GM12865 (cell line): ENCODE measurements at places on chromosomes 2 and 18.

DNA sequence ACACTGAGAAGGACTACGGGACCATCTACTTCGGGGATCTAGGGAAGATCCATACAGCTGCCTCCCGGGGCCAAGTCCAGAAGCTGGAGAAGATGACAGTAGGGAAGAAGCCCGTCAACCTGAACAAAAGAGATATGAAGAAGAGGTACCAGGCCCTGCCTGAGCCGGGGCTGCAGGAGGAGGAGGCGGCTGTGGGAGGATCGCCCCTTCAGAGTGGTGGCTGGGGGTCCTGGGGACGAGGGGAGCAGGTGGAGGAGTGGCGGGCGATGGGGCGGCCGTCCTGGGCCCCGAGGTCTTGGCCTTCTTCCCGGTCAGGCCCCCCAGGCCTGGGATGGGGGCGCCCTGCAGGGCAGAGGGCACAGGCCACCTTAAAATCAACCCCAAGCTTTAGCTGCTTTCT, 524 bp downstream of the ANKRD30B start:
- no peak for DNase-seq

GRCh38 chr18:11322006-11322405, 172.6 kb upstream of the PIEZO2 start:
- DNase-seq: no peak

GRCh38 chr2:207873794-207874193, 104.1 kb upstream of the FZD5 start:
- DNase-seq: peak; percentile 28

DNA sequence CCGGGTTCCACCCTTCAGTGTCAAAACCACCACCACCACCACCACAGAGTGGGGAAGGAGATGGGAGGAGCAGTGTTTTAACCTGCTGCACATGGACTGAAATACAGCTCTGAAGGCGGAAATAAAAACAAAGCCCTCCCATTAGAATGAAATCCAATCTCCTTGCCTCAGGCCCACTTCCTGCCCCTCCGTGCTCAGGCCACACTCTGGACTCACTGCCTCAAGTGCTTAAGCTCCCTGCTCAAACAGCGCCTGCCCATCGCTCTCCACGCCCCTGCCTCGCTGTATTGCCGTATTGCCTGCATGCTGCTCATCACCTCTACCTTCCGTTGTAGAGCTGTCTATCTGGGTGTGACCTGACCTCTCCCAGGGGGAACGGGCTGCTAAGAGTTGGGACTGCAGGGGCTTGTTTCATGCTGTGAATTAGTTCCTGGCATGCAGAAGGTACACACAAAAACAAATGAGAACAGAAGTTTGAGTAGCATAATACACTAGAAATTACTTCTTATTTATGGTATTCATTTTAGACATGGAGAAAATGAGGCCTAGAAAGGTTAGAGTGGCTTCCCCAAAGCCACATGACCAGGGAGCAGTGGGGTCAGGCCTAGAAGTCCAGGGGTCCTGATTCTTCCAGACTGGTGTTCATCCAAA, 31.6 kb upstream of the NEB start:
- peak; percentile 43 for DNase-seq

DNA sequence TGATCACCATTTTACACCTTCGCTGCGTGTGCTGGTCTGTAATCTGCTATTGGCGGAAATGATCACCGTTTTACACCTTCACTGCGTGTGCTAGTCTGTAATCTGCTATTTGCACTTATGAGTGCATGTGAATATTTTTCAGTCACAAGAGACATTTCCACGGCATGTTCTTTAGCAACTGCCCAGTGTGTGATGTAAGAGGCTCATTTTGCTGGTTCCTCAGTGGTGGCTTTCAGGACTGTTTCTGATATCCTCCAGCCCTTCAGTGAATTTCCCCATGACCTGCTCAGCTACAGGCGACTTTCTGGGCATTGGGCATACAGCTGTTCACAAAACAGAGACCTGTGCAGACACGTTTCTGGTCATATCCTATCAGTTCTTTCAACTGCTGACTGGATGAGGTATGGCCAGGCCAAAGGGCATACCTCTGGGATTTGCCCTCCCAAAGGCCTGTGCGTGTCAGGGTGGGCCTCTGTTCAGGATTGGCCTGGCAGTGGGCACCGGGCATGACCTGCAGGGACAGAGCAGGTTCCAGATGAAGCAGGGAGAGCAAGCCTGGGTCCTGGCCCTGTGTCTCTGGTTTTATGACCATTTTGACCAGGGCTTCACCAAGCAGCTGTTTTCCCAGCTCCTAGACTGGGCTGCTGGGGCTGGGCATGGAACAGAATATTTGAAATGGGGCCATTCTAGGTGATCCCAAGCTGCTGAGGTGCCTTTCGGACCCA, 521 bp upstream of the PROM2 start:
- DNase-seq: no peak

- DNase-seq: no peak
These were observed 25.8 kb downstream of the PLB1 start for GRCh38 chr2:28521663-28522062.

- peak; percentile 88 for DNase-seq
These were observed 192.4 kb upstream of the ERBB4 start for GRCh38 chr2:212730994-212731393.

GRCh38 chr2:233532971-233533370, 33.6 kb downstream of the USP40 start:
- no peak for DNase-seq

DNA sequence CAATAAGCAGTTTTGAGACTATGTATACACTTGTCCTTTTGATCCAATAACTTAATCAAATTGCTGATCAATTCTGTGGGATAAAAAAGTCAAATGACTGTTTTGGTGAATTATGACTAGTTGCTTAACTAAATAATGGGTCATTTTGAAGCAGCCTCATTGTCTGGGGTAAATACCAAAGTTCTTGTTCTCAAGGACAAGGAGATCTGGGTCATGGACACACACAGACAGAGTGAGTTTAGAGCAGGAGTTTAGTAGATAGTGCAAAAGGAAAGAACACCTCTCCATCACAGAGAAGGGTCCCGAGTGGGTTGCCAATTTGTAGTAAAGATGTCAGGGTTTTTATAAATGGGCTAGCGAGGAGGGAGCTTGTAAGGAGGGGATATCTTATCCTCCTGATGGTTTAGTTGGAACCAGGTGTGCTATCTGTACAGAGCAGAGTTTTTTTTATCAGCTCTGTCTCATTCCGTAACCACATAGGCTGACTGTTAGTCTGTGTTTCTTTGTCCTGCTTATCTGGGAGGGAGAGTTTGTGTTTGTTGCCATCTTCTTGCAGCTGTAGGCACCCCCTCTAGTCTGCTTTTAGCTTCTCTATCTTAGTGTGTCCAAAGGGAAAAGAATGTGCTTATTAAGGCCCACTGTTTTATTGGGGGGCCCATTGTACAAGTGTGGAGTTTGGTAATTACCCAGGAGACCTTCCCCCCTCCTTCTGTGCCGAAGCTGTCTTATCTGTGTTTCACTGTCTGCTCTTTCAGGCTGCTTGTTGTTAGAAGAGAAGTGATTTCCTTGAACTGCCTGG, 48.7 kb upstream of the C1GALT1C1L start:
- no peak for DNase-seq

- DNase-seq: no peak
These were observed 71.1 kb upstream of the HPCAL1 start for GRCh38 chr2:10231551-10232085.

DNA sequence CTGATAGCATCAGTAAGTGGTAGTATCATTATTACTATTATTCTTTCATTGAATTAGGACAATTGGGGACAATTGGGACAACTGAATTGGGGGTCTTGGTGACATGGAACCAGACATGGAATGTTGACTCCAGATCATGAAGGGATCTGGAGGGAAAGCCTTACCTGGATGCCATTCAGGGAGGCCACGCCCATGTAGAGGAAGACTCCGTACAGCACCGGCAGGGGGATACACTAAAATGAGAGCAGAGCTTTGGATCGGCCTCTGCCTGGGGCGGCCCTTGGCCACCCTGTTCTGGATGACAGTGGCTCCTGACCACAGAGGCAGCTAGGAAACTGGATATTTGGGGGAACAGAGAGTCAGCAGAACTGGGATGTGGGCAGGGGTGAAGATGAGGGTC, 29.2 kb downstream of the MTHFD2 start:
- DNase-seq: no peak

DNA sequence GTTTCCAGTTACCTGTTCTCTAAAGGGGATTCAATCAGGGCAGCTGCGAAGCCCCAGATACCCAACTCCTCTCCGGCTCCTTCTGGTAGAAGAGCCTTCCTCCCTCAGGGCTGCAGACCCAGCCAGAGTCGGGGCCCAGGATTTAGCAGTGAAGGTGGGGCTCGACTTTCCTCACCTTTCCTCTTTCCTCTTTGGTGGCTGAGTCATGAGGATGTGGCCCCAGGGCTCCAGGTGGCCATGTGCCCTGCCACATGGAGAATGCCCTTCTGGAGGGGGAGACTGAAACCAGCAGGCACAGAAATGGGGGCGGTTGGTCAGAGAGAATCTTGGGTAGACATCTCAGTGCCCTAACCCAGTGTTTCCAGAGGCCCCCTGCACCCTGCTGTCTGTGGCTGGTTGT, 402.6 kb downstream of the NBAS start:
- DNase-seq: no peak

DNA sequence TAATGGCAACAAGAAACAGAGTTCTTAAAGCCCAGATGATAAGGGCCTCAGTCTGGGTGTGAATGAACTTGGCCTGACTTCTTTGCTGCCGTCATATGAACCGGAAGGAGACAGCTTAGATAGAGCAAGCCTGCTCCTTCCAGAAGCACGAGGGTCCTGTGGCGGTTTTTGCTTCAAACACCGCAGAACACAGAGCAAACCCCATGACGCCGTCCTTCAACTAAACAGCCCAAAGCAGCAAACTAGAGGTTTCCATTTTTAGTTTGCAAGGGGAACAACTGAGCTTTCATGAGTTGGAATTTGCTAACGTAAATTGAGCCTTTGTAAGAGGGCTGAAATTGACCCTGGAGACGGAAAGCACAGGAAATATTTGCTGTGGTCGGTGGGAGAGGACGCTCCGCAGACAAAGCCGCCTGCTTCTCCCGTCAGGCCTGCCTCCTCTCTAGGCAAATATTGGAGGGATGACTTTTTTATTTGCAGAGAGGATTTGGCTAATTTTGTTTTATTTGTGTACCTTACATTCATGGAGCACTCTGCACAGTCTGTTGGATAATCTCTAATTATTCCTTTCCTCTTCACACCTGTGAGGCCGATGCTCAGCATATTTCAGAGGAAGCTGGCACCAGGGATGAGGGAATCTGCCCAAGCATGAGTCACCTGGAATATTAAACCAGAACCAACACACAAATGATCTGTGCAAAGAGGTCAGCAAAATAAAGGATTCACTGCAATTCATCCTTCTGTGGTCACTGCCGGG, 134.0 kb upstream of the NCK2 start:
- no peak for DNase-seq
